ENCODE measurements at places on chromosomes 7 and 10. TPM values are rescaled to one million over a fixed set of nuclear protein-coding genes. Genes with fewer than 3 reads are reported as not detected.

Gene AP4M1
- total RNA-seq, result 39.1 TPM

Gene AUTS2
- total RNA-seq, result 75.5 TPM

Gene ANXA8
- 2.5 TPM for total RNA-seq

Gene ZNF853
- 8.7 TPM for total RNA-seq

Gene AQP1
- total RNA-seq, result 15.2 TPM

Gene DIP2C
- 30.1 TPM for total RNA-seq

- H3K4me1 ChIP-seq, result peaks cover 32% of the 10 kb centered on the region
- H3K4me3 ChIP-seq, result no peak overlapping the region
- H3K27me3 ChIP-seq, result no peaks in the 10 kb centered on the region
- H3K27ac ChIP-seq, result peak overlapping the region; percentile 23
These were observed 495.6 kb upstream of the KLF6 start for GRCh38 chr10:4280461-4281189.

DNA sequence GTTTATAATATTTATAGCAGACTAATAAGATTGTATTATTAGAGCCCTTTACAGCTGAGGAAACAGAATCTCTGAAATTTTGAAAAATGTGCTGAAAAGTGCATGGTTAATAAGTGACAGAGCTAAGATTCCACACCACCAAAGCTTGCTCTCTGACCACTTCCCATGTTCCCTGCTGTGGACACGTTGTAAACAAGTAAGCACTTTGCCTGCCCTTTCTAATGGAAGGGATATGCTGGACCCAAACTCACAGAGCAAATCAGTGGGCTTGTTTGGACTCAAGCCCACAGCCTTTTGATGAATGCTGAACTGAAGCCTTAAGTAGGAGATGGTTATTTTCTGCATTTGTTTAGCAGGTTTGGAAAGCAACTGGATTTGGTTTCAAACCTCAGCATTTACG is 214.0 kb upstream of the TMEM72 start:
- no peaks in the 10 kb centered on the region for H3K27me3 ChIP-seq
- no peak overlapping the region for H3K4me3 ChIP-seq
- H3K36me3 ChIP-seq, result no peaks in the 10 kb centered on the region
- no peaks in the 10 kb centered on the region for H3K4me1 ChIP-seq

DNA sequence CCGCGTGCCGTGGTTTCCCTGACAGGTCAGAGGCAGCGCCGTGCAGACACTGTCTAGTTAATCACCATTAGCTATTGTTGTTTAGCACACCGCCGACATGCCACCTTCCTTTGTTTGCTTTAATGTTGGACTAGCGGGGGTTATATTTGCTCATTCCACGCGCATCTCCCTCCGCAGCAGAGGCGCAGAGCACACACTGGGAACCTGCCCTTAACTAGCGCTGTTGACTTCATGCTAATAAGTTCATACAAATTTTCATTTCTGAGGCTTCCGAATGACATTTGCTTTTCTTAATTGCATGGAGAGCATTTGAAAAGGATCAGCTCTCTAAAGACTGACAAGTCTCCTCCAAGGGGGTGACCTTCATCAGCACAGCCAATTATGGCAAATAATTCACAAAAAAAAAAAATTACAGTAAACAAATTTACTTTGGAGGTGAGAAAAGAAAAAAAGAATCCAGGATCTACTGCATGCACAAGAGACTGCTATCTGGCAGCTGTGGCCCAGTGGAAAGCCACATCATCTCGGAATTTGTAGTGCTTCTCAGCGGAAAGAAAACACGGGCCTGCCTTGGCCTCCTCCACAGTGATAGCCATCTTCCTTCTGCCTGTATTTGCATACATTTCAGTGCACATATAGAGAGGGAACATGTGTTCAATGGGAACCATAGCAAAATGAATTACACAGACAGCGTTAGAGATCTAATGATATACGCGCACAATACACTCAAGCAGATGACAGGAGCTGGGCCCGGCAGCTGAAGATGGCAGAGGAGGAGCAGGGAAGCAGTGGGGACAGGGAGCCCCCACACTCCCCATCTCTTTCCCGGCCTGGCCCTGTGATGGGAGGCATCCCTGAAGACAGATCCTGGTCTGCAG is 94.2 kb downstream of the EBF3 start:
- H3K4me3 ChIP-seq, result no peak overlapping the region
- no peaks in the 10 kb centered on the region for H3K36me3 ChIP-seq

DNA sequence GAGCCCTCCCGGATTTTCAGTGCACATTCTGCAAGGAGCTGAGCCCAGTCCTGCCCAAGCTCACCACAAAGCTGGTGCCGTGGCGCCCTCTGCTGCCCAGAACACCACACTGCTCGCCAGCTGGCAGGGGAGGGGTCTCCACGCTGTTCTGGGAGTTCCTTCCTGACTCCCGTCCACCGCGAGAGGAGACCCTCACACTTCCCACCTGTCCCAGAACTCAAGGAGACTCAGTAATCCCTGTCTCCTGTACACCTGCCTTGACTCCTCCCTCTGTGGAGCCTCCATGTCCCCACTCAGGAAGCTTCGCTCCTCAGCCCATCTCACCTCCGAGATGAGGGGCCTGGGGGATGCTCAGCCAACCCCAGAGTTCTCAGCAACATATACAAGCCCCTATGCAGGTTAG is 11.3 kb downstream of the C10orf105 start:
- peaks cover 10% of the 10 kb centered on the region for H3K4me1 ChIP-seq
- peak; percentile 58 for DNase-seq
- no peaks in the 10 kb centered on the region for H3K27me3 ChIP-seq
- no peak overlapping the region for H3K27ac ChIP-seq
- no peak overlapping the region for H3K4me3 ChIP-seq

GRCh38 chr10:32693441-32693979 is 247.6 kb downstream of the CCDC7 start:
- H3K27ac ChIP-seq, result no peak overlapping the region
- H3K36me3 ChIP-seq, result no peaks in the 10 kb centered on the region
- DNase-seq, result no peak
- H3K4me1 ChIP-seq, result no peaks in the 10 kb centered on the region
- H3K4me3 ChIP-seq, result no peak overlapping the region

GRCh38 chr7:94146408-94146807 is 142.3 kb upstream of the BET1 start:
- H3K4me3 ChIP-seq, result no peak overlapping the region
- no peaks in the 10 kb centered on the region for H3K36me3 ChIP-seq
- no peaks in the 10 kb centered on the region for H3K27me3 ChIP-seq

DNA sequence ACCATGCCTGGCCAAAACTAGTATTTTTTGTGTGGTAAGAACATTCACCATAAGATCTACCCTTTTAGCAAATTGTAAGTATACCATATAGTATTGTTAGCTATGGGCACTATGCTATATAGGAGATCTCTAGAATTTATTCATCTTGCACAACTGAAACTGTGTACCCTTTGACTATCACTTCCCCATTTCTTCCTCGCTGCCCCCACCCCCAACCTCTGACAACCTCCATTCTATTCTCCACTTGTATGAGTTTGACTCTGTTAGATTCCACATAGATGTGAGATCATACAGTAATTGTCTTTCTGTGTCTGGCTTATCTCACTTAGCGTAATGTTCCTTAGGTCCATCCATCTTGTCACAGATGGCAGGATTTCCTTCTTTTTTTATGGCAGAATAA is 3.6 kb downstream of the CASP7 start:
- no peaks in the 10 kb centered on the region for H3K4me1 ChIP-seq
- no peaks in the 10 kb centered on the region for H3K36me3 ChIP-seq
- H3K27ac ChIP-seq, result no peak overlapping the region
- H3K4me3 ChIP-seq, result no peak overlapping the region
- DNase-seq, result no peak

DNA sequence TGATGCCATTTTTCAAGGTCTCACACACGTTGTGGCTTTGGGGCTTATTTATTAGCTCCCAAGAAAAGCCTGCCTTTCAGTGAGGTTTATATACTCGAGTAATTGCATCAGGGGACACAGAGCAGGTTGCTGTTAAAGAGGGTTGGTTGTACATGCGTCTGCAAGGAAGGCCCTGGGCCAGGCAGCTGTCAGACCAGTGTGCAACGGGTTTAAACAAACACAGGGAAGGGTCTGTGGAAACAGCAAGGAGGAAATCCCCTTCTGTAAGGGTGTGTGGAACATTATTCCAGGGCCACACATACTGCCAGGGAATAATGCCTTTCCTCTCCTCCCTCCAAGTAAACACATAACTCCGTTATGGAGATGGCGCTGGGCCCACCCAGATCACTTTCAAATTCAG is 1.7 kb upstream of the CHST15 start:
- H3K4me3 ChIP-seq, result no peak overlapping the region
- H3K4me1 ChIP-seq, result peaks cover 5% of the 10 kb centered on the region
- no peak for DNase-seq
- no peak overlapping the region for H3K27ac ChIP-seq

- H3K4me1 ChIP-seq, result no peaks in the 10 kb centered on the region
- no peak for DNase-seq
- no peak overlapping the region for H3K27ac ChIP-seq
These were observed 74.7 kb downstream of the CXCL12 start for GRCh38 chr10:44309939-44310761.

- H3K27me3 ChIP-seq, result no peaks in the 10 kb centered on the region
- peaks cover 31% of the 10 kb centered on the region for H3K4me1 ChIP-seq
- H3K36me3 ChIP-seq, result no peaks in the 10 kb centered on the region
- peak overlapping the region; percentile 93 for H3K4me3 ChIP-seq
- peak overlapping the region; percentile 95 for H3K27ac ChIP-seq
- DNase-seq, result no peak
These were observed 1.8 kb downstream of the DDIT4 start for GRCh38 chr10:72275351-72276012.

DNA sequence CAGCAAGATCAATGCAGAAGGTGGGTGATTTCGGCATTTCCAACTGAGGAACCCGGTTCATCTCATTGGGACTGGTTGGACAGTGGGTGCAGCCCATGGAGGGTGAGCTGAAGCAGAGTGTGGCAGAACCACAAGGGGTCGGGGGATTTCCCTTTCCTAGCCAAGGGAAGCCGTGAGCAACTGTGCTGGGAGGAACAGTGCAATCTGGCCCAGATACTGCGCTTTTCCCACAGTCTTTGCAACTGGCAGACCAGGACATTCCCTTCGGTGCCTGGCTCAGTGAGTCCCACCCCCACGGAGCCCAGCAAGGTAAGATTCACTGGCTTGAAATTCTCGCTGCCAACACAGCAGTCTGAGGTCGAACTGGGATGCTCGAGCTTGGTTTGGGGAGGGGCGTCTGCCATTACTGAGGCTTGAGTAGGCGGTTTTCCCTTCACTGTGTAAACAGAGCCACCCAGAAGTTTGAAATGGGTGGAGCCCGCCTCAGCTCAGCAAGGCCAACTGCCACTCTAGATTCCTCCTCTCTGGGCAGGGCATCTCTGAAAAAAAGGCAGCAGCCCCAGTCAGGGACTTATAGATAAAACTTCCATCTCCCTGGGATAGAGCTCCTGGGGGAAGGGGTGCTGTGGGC is 58.6 kb upstream of the SLC26A5 start:
- H3K36me3 ChIP-seq, result no peaks in the 10 kb centered on the region
- no peaks in the 10 kb centered on the region for H3K4me1 ChIP-seq
- no peaks in the 10 kb centered on the region for H3K27me3 ChIP-seq
- DNase-seq, result no peak
- no peak overlapping the region for H3K4me3 ChIP-seq

- no peak overlapping the region for H3K27ac ChIP-seq
- no peak for DNase-seq
- H3K4me1 ChIP-seq, result peaks cover 10% of the 10 kb centered on the region
- H3K27me3 ChIP-seq, result no peaks in the 10 kb centered on the region
These were observed 320.2 kb downstream of the ELMO1 start for GRCh38 chr7:37128327-37129034.

- H3K4me3 ChIP-seq, result peak overlapping the region; percentile 49
- peak; percentile 54 for DNase-seq
- H3K27me3 ChIP-seq, result no peaks in the 10 kb centered on the region
- no peak overlapping the region for H3K27ac ChIP-seq
- H3K36me3 ChIP-seq, result no peaks in the 10 kb centered on the region
These were observed 5.8 kb downstream of the CALHM3 start for GRCh38 chr10:103473261-103473671.

GRCh38 chr10:35043796-35044344 is 46.3 kb downstream of the CUL2 start:
- H3K27ac ChIP-seq, result no peak overlapping the region
- H3K27me3 ChIP-seq, result no peaks in the 10 kb centered on the region
- no peaks in the 10 kb centered on the region for H3K36me3 ChIP-seq
- no peaks in the 10 kb centered on the region for H3K4me1 ChIP-seq
- no peak for DNase-seq

DNA sequence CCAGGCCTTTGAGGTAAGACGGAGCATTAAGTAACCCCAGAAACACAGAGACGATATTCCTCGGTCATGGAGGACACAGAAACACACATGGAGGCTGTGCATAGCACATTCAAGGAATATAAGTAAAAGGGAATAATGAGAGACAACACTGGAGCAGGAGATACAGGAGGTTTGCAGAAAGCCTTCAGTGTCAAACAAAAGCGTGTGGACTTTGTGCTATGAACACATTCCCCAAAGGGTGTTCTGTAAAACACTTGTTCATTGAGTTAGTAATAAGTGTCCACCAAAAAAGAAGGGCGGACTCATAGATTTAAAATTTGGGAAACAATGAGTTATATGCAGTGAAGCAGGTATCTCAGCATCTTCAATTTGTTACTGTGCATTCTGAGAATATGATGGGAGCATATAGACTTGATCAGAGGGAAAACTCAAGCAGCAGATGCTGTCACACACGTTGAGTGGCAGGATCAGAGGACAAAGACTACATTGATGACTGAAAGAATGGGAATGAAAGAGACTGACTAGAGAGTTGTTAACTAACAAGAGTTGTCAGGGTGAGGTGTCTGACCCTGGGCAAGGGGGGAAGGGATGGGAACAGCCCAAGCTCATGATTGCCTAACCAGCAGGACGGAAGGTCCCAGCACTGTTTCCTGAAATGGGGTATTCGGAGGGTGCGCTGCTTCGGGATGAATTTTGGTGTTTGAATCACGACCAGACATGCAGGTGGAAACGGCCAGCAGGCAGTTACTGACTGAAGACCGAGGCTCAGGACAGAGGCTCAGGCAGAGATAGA is 85.2 kb upstream of the VIPR2 start:
- H3K36me3 ChIP-seq, result no peaks in the 10 kb centered on the region
- no peak for DNase-seq
- no peaks in the 10 kb centered on the region for H3K27me3 ChIP-seq
- no peak overlapping the region for H3K27ac ChIP-seq
- no peaks in the 10 kb centered on the region for H3K4me1 ChIP-seq
- H3K4me3 ChIP-seq, result no peak overlapping the region

GRCh38 chr7:99788554-99788953 is 4.6 kb upstream of the CYP3A4 start:
- no peak overlapping the region for H3K27ac ChIP-seq
- H3K36me3 ChIP-seq, result no peaks in the 10 kb centered on the region
- H3K27me3 ChIP-seq, result no peaks in the 10 kb centered on the region
- no peak for DNase-seq
- no peak overlapping the region for H3K4me3 ChIP-seq
